ENCODE measurements at places on chromosomes 7 and 10.

- DNase-seq = no peak
Observed at GRCh38 chr10:49252313-49253034, 46.5 kb upstream of the C10orf71 start.

DNA sequence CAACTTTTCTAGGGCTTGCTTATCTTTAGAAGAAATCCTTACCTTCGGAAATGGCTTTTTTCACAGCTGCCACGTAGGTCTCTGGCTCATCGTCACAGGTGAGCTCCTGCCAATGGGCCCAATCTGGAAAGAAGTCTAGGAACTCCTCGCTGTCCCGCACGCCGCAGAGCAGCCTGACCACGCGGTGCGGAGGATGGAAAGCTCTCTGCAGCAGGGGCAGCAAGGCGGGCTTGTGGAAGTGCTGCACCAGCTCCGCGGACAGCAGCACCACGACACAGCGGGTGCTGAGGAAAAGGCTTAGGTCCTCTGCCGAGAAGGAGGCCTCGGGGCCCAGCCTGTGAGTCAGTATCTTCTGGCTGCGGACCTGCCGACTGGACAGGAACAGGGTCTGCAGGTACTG is 10.8 kb downstream of the PIK3AP1 start:
- DNase-seq = no peak

- no peak for DNase-seq
Observed at GRCh38 chr7:147796581-147796980, 794.0 kb upstream of the C7orf33 start.

GRCh38 chr7:28986765-28987110 is 28.6 kb upstream of the TRIL start:
- no peak for DNase-seq

DNA sequence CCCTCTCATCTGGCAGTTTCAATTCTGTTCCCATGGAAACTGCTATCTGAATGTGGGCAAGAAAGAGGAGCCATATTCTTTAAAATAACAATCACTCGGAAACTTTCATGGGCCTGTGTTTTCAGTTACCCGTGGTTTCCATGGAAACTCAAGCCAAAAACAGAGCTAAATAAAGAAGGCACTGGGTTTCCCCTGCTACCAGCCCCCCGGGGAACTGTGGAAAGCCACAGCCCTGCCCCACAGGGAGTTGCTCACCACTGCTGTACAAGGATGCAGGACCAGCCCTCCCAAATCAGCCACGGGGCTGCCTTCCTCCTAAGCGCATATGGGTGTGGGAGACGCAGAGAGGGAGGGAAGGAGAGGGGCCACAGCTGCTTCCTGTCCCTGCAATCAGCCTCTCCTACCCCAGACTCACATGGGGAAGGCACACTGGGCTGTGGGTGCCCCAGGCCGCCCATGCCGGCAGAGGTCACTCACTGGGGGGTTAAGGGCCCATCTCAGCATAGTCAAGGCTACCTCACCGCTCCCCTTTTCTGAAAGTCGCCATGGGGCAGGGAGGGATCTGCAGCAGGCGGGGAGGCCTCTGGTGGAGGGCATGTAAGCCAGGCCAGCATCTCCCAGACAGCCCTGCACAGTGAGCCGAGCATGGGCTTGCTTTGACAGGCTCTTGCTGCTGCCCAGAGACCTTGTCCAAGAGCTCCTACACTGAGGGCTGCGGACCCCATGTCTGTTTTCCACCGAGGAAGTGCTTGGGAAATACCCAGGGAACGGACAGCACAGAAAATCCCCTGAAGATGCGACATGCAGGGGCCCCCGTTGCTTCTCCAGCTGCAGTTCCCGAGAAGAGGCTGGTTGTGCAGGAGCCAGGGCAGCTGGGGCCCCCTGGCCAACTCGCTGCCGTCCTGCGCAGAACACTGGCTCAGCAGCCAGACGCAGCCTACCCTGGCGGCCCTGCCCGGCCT is 157.3 kb upstream of the PPP2R2D start:
- DNase-seq = no peak

DNA sequence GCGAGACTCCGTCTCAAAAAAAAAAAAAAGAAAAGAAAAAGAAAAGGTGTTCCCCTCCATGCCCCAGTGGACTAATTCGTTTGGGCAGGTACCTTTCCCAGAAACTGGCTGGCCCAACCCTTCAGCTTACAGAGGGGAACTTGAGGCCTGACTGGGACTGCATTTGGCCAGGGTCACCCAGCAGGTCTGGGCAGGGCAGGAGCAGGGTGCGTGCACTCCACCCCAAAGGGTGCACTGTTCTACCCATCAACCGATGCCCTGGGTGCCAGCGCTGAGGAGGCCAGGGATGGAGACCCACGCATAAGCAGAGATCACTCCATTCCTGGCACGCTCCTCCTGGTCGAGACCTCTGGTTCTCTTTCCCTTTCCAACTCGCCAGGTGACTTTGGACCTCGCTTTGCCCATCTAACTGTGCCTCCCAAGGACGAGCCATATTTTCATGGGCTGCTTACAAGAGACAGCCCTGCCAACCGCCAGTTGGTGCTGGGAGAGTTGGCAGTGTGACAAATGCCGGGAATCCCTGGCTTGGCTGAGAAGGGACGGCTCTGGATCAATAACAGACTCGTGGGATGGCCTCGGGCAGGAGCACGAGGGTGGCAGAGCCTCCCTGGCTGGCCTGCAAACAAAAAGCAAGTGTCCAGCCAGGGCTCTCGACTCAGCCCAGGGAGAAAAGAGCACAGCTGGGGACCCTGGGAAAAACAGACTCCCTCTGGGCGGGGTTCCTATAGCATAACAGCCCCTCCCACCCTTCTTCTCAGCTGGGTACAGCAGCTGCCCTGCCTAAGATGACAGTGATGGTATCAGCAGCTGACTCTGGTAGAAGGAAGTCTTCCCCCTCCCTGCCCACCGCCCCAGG is 7.9 kb downstream of the HSPB1 start:
- peak; percentile 54 for DNase-seq

DNA sequence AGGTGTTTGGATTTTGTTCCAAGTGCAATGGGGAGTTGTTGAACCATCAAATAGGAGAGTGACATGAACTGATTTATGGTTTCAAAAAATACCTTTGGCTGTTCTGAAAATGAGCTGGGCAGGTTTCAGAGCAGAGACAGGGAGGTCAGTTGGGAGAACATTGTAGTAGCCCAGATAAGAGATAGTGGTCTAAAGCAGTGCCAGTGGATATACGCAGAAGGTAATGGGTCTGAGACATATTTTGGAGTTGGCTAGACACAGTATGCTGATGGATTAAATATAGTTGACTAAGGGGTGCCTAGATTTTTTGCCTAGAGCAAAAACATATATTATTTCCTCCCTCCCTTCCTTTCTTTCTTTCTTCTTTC is 21.3 kb upstream of the CDK14 start:
- DNase-seq = no peak

DNA sequence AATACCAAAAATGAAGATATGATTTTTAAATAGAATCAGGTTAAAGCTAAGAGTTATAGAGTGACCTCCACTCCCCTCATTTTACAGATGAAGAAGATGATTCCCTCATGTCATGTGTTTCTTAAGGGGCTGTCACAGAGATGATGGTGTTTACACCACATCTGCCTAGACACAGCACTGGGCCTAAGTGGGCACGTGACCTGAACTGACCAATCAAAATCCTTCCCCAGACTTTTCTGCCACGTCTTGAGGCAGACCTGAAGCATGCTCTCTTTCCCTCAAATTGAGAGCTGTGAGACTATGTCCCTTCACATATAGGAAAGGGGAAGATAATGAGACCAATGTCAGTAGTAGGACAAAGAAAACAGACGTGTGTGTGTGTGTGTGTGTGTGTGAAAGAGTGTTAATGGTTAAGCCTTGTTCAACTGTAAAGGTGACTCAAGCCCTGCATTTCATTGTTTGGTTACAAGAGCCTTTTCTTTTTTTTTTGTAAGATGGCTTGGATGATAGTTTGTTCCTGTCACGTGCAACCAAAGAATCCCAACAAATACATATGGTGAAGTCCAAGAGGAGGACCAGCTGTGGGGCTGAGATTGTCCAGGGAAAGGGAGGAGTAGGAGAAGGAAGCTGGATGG is 172.8 kb upstream of the AOAH start:
- no peak for DNase-seq

DNA sequence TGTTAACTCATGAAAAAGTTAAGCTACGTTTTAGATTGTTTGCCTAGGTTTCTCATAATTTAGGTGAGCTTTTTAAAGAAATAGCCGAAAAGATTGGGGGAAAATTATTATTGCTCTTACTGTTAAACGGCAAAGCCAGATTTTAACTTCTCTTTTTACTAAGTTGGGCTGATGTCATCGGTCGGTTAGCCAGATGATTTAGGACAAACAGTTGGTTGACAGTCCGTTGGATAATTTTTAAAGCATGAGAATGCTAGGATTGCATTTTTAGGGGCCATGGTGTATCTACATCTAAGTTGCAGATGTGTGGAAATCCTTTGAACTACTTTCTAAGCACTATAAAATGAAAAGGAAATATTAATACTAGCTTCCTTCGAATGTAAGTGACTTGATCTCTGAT is 280.9 kb upstream of the AKR1E2 start:
- no peak for DNase-seq
